ENCODE measurements at places on chromosomes 4 and X.
A peak's percentile ranks its signal among the peaks of the same experiment; 100 is the strongest.

- peak; percentile 66 for DNase-seq
Observed at GRCh38 chrX:19889582-19890342, 2.4 kb upstream of the SH3KBP1 start.

DNA sequence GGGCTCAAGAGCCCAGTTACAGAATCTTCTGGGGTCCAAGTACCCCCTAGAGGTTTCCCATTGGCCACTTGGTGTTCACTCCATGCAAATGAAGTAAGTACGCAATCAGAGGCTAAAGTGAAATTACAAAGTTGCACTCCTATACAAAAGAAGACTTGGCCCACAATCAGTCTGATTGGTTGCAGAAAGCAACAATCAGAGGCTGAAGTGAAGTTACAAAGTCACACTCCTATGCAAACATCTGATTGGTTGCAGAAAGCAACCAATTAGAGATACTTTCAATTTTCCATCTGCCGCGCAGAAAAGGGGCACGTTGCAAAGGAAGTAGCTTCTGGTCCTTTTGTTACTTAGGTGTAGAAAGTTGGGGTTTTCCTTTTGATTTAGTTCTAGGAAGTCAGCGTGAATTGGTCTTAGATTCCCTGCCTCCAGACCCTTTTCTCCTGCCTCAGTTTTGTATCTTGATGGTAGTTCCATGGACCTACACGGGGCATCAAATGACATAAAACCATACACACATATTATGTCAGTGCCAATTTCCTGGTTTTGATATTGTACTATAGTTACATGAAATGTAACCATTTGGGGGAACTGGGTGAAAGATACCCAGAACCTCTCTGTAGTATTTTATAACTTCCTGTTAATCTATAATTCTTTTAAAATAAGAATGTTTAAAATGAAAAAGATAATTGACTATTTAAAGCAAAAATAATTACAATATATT is 12.4 kb upstream of the PIN4 start:
- DNase-seq = no peak

- DNase-seq = no peak
Observed at GRCh38 chr4:186161138-186161537, 30.2 kb upstream of the CYP4V2 start.

DNA sequence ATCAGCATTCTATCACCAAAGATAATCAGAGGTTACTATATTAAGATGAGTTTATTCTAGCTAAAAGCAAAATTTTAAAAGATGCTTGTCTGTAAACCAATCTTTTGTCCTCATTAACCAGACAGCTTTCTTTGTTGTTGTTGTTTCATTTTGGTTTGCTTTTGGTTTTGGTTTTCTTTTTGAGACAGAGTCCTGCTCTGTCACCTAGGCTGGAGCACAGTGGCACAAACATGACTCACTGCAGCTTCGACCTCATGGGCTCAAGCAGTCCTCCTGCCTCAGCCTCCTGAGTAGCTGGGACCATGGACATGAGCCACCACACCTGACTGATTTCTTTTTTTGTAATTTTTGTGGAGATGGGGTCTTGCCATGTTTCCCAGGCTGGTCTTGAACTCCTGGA is 102.9 kb downstream of the COX18 start:
- no peak for DNase-seq

- DNase-seq = no peak
Observed at GRCh38 chrX:48086082-48086481, 14.6 kb upstream of the ZNF630 start.

DNA sequence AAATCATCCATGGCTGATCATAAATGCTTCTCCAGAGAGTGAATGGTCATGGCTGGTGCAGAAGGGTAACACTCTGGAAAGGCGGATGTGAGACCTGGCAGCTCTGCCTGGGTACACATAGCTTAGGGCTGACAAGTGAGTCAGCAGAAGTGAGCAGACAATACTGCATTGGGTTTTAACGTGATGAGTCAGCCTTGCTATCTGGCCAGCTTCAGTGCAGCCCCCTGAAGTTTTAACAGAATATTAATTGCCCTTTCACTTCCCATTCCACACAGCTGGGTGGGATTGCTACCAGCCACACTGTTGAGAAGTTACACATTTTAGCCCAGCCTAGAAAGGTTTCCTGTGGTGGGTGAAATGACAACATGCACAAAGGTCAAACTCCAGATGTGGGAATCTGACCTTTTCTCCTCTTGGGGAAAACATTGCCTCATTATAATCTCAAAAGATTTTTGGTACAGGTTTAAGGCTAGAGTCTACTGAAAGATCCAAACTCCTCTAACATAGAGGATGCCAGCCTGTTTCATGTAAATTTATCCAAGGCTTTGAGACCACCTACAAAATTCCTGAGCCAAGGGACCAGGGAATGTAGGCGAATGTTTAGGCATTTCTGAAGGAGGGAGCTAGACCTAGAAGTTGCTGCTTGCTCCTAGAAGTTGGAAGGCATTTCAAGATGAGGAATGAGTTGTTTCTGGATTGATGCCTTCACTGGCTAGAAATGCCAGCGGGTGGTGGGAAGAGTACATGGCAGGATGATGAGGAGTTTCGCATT is 230.3 kb upstream of the PGRMC2 start:
- DNase-seq = peak; percentile 98

DNA sequence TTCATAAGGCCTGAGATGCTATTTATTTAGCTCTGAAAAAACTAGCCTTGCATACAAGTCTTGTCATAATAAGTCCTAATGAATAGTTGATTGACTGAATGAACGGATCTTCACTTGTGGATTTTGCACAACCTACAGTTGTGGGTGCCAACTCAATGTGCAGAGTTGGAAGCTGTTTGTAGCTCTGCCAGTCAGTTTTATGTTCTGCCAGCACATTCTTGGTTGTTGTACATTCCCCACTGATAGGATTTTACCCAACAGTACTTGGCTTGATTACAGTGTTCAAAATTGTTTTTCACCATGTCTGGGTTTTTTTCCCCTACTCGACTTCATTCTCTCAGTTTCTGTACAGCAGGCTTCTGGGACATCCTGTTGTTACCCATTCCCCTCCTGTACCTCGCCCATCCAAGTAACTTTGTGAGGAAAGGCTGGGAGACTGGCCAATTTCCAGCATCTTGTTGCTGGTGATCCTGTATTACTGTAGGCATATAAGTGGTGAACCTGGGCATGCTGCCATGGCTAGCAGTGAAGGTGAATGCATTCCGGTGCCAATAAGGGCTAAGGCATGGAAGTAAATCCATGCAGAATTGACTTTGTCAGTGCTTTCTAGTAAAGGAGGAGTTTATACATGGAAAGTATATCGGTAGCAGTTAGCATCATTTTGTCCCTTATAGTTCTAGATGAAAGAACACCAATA is 22.8 kb downstream of the IL1RAPL1 start:
- DNase-seq = no peak

DNA sequence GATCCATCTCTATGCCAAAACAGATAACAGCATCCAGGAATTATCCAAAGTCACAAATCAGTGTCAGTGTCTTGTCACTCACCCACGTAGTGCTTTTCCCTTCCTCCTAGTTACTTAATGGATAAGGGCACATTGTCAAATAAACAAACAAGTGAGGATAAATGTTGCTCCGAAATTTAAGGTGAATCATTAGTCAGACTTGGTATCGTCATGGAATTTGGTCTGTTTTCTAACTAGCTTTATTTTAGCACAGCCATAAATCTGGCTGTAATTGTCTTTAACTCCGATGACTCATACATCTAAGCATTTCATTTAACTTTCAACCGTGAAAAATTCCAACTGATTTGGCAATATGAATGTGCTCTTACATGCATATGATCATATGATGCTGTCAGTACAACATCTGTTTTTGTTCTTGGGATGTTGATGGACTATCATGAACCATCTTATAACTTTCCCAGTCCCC is 83.3 kb downstream of the SNCA start:
- DNase-seq = peak; percentile 98

GRCh38 chr4:94530073-94530472 is 78.3 kb downstream of the PDLIM5 start:
- no peak for DNase-seq

- no peak for DNase-seq
Observed at GRCh38 chr4:133014473-133015135, 134.5 kb upstream of the PCDH10 start.

DNA sequence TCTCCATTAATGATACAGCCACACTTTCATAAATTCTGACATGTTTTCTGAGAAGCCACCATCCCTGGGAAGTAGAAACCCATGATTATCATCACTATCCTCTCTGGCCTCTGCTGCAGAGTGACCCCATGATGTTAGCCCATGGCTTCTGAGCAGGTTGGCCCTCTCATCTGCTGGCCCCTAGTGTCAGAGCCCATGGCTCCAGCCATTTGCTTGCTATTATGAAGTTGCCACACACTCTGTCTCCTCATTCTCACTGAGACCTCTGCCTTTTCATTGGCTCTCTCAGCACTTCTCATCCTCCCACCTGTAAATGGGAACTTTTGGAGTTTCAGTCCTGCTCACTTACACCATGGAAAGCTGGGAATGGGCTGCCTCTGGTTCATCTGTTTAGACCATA is 192.7 kb downstream of the GASK1B start:
- DNase-seq = no peak

GRCh38 chrX:39802354-39802753 is 295.4 kb downstream of the BCOR start:
- DNase-seq = no peak

DNA sequence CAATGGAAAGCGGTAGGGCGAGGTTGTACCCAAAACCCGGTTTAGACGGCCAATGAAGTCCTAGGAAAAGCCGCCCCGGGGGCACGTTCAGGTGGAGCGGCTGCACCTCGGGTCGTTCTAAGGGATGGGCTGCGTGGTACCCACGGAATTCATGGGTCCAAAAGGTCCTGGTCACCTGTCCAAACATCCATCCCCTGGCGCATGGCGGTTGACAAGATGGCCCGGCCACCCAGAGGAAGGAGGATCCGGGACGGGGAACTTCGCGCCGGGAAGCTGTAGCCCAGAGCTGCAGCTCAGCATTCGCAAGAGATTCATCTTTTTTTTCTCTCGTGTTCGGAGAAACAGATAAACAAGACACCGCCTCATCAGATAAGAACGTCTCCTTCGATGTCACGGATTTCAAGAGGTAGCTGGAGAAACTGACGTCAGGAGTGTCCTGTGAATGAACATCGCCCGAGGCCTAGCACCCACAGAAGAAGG is 10.9 kb downstream of the PITX2 start:
- DNase-seq = no peak

All from astrocyte (in vitro differentiated cells and primary cell).